GM20000 (cell line): ENCODE measurements at places on chromosomes 3 and 15.

DNA sequence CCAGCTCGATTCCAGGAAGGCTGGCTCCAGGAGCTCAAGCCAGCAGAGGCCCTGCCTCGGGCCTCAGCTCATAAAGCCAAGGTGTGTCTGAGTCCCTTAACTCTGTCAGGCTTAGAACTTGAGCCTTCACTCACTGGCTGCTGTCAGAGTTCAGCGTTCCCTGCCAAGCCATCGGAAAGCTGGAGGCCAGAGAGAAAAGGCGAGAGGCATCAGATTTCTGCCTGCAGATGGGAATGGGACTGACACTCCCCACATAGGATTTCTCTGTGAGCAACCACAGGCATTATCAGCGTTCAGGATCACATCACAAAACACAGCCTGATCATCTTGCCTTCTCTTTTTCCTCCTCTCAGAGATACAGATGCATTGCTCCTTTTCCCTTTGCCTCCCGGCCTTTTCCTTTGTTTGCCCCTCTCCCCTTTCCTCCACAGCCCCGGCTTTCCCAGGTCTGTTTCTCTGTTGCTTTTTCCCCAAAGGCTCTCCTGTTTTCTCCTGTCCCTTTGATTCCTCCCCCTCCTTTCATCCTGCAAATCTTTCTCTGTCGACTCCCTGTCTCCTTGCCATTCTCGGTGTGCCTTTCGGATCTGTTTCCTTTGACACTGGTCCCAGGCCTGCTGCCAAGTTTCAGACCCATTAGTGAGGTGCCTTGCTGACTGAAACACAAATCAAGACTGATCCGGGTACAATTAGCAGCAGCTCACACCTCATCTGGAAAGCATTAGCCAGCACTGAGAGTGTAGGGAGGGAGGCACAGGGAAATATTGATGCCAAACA, 44.5 kb upstream of the BOC start:
- DNase-seq = no peak

GRCh38 chr3:160641665-160642309, 35.2 kb upstream of the ARL14 start:
- no peak for DNase-seq

GRCh38 chr3:89057398-89057797, 50.0 kb upstream of the EPHA3 start:
- DNase-seq = no peak

- DNase-seq = no peak
These were observed 10.3 kb downstream of the SKIL start for GRCh38 chr3:170367797-170368196.

DNA sequence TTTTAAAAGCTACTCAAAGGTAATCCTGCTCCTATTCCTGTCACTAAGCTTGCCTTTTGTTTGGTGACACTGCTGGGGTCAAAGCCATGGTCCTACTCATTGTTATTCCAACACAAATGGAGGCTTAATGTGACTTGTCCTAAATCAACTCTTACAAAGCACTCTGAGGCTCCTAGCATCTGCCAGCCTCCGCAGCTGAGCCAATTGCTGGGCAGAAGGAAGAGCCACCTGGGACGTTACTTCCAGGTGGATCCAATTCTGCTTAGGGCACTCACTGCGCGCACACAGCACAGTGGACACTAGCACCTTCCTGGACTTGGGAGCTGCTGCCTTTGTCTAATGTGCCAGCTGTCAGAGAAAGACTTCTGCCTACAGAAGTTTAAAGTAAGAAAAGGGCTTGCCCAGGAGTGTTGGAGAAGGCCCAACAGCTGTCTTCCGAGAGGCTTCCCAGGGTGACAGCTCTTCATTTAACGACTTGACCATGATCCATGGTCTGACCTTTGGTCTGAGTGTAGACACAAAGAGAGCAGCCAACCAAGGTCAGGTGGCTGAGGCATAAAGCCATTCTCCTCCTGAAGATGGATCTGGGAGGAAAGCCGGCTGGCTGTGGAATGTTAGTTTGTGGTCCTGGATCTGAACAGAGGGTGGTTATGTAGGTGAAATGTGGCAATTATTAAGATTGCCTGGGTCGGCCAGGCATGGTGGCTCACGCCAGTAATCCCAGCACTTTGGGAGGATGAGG, 102.2 kb downstream of the AQP9 start:
- DNase-seq = no peak

GRCh38 chr15:66097151-66098021, 156.2 kb downstream of the MEGF11 start:
- DNase-seq = no peak

- DNase-seq = no peak
These were observed 889.7 kb downstream of the IGSF11 start for GRCh38 chr3:118144919-118145318.

DNA sequence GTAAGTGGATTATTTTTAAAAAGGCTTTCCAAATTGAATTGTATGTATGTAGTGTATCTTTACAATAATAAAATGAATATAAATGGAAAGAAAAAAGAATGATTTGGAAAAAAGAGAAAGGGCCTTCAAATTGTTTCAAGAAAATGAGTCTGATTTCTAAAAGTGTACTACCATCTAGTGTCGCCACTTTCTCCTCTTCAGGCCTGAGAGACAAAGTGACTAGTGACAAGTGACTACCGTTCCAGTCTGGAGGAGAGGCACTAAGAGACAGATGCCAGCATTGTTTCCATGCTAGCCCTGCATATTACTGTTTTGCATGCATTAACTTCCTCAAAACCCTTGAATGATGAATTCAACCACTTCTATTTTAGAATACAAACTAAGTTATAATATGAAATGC, 39.3 kb downstream of the P3H2 start:
- no peak for DNase-seq

DNA sequence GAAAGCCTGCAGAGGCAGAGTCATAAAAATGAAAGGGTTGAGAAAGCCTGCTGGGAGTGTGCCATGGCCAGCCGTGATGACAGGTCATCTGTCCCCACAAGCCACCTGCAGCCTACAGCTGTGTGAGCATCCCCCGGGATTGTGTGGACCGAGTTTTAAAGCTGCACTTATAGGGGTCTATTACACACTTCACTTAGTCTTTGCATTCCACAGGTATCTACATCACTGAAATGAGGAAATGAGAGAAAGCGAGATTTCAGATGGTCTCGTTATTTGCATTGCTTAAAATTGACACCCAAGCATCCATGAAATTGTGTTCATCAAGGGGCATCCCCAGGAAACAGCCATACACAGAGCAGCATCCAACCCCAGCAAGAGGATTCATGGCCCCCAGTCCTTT, 137.6 kb upstream of the TRIM42 start:
- DNase-seq = no peak

DNA sequence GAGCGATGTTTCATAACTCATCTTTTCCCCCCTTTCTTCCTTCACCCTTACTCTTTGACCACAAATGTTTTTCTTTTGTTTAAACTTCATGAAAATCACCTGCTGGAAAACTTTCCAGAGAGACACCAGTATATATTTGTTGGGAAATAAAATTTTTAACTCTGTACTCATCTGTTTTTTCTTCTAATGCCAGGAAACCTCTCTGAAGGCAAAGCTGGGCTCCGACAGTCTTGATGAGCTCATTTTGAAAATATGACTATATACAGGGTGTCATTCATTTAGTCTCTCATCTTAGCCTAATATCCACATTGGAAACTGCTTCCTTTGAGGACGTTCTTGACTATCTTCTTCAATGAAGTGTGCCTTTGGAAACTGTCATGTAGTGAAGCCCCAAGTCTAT, 339.6 kb upstream of the ROBO2 start:
- DNase-seq = no peak

- DNase-seq = no peak
These were observed 157.9 kb downstream of the BBX start for GRCh38 chr3:107680698-107681097.

GRCh38 chr3:154130540-154130939, 9.3 kb downstream of the ARHGEF26 start:
- DNase-seq = no peak

GRCh38 chr3:197353001-197353866, 54.8 kb upstream of the DLG1 start:
- DNase-seq = no peak

DNA sequence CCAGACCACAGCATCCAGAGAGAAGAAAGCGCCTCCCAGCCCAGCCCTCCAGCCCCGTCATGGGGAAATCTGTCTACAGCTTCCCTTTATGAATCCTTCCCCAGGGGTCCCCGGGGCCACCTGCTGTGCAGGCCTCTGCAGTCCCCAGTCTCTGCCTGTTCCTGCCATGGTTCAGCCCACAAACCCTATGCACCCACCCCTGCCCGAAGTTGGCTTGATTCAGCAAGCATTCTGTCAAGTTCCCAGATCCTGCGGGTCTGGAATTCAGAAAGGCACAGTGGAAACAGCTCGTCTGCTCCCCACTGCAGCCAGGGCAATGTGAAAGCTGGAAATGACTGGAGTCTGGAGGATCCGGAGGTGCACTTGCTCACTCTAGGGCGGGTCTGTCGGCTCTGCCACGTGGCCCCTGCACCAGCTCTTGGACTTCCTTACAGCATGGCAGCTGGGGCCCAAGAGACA, 2.9 kb upstream of the OCA2 start:
- DNase-seq = no peak

DNA sequence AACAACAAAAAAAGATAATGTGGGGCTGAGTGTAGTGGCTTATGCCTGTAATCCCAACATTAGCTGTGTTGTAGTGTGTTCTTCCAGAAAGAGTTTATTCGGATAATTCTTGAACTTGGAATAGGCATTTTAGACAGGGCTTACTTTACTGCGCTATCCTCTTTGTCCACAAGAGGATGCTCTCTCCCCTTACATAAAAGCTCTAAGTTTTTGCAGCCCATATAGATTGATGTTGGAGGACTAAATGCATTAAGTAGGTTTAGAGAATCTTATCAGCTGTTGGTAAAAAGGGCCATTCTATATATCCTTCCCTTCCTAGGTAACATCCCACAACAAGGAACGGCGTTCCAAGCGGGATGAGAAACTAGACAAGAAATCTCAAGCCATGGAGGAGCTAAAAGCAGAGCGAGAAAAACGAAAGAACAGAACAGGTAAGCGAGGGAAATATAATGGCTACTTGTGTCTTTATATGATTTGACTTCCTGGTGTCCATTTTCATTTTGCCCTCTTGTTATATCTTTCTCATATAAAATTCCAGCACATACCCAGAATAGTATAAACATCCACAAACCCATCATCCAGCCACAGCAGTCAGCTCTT, 27.8 kb upstream of the ITPKA start:
- DNase-seq = peak; percentile 51

GRCh38 chr3:136994772-136995516, 37.2 kb downstream of the IL20RB start:
- DNase-seq = no peak
